ENCODE measurements at places on chromosomes 5 and 9. TPM values are rescaled to one million over a fixed set of nuclear protein-coding genes. Genes with fewer than 3 reads are reported as not detected.

DNA sequence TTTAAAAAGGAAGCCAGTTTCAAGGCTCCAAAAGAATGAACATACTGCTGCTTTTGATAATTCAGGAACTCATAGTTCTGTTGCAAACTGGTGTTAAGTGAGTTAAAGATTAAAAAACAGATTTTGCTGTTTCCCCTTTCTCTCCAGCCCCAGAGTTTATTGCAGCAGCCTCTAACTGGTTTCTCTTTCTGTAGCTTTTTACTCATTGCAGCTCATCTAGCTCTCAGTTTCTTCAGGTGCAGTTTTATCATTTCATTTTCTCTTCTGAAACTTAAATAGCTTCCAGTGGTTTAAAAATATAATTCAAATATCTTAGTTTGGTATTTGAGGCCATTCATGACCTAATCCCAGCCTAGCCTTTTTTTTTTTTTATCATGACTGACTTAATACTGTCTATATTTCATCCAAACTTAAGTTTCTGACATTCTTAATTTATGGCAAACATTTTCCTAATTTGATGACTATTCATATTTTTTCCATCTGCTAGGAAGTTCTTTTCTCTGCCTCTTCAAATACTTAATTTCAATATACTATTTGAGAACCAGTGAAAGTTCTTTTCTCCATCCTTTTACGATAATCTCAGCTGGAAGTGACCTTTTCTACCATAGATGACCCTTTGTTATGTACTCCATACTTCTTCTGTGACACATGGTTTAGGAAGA, 252.7 kb upstream of the GRIA1 start:
- DNase-seq = no peak
- H3K36me3 ChIP-seq = no peaks in the 10 kb centered on the region
- no peaks in the 10 kb centered on the region for H3K4me1 ChIP-seq
- no peak overlapping the region for H3K27ac ChIP-seq
- no peak overlapping the region for H3K4me3 ChIP-seq

DNA sequence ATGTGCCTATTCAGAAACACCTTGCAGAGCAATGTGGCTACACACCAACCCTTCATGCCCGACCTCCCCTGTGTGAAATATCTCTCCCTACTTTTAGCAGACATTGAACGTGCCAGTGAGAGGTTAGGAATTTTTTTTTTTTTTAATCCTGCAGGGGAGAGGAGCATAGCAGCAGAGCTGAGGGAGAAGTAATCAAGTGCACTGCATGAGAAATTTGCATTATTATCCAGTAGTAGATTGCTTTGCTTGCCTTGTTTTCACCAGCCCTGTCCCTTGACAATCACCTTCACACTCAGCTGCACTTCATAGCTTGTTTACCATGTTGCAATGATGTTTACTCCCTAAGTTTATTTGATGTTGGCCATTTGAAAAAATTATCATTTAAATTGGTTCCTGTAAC, 489.6 kb upstream of the ZNF608 start:
- no peaks in the 10 kb centered on the region for H3K4me1 ChIP-seq
- DNase-seq = no peak
- H3K27me3 ChIP-seq = no peaks in the 10 kb centered on the region
- no peaks in the 10 kb centered on the region for H3K36me3 ChIP-seq
- no peak overlapping the region for H3K4me3 ChIP-seq

DNA sequence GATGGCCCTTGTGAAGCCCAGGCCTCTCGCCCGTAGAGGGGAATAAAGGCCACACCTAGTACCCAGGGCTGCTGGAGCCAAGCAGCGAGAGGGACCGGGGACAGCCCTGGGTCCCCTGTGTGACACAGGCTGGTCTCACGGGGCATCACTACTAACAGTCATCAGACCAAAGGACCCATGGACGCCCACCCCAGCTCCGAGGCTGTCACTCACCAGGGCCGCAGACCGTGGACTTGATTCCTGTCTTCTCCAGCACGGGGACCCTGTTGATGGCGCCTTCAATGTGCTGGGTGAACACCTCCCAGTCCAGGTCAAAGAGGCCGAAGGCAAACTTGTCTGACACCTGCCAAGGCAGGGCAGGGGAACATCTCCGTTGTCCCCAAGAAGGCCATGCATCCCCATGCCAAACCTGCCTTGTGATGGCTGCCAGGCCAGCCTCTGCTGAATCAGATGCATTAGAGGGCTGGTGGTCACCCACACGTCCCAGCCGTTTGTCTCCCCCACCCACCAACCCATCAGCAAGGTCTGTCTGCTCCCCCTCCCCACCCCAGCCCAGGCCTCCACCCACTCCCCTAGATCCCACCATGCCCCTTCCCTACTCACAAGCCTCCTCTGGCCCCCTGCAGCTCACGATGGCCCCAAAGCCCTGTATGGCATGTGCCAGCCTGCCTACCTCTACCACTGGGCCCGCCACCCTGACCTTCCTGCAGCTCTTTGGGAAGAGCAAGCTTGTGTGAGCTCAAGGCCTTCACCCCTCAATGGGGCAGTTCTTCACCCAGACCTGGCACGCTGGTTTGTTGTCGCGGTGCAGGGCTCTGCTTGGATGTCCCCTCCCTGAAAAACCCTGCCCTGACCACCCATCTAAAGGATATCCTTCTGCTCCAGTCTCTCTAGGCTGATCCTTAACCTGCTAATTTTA, 20.8 kb downstream of the SARDH start:
- peaks cover 48% of the 10 kb centered on the region for H3K4me1 ChIP-seq
- peak overlapping the region; percentile 98 for H3K27ac ChIP-seq
- H3K36me3 ChIP-seq = peaks cover 14% of the 10 kb centered on the region
- no peak for DNase-seq
- no peaks in the 10 kb centered on the region for H3K27me3 ChIP-seq

DNA sequence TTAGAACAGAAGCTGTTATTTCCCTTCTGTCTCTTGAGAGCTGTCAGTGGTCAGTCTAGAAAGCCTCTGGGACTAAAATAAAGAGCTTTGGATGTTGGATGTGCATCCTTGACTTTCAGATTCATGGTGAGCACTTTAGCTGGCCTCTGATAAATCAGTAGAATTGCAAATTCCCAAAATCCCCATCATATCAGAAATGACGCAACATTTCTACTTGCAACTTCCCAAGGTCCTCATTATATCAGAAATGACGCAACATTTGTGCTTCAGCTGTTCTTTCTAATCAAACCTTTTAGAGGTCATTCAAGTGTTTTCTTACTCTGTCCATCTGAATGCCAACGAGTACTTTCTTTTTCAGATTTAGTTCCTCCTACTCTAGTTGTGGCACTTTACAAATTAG, 167.3 kb upstream of the MOCS2 start:
- H3K36me3 ChIP-seq = no peaks in the 10 kb centered on the region
- H3K27me3 ChIP-seq = no peaks in the 10 kb centered on the region
- no peaks in the 10 kb centered on the region for H3K4me1 ChIP-seq

APBA1 gene
- 4.5 TPM for total RNA-seq

All from SJSA1 (cell line).